ENCODE measurements at places on chromosomes 4 and X.

- no peak for DNase-seq
These were observed 12.2 kb upstream of the PRDM8 start for GRCh38 chr4:80184825-80185756.

GRCh38 chr4:89119166-89119565, 7.8 kb downstream of the TIGD2 start:
- DNase-seq = no peak

GRCh38 chrX:78708262-78708661, 39.3 kb upstream of the LPAR4 start:
- DNase-seq = no peak

GRCh38 chr4:168887809-168888208, 122.2 kb downstream of the CBR4 start:
- DNase-seq = no peak

GRCh38 chr4:6747294-6748051, 31.5 kb downstream of the BLOC1S4 start:
- no peak for DNase-seq

GRCh38 chr4:102445213-102445612, 55.9 kb upstream of the NFKB1 start:
- no peak for DNase-seq

DNA sequence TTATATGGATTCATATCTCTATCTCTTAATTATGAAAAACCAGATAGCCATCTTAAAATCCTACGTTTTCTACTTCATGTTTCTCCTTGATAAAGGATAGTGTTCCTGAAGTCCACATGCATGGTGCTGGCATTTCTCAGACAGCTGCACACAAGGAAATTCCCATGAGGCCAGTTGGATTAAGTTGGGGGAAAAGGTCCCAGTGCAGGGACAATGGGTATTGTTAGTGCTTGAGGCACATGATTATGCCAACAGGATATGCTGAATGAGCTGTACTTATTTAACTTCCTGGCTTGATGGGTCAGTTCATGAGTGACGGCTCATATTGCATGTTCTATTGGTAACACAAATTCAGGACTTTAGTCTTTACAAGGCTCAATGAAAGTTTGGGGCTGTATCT, 913.9 kb upstream of the NDST4 start:
- no peak for DNase-seq

All from kidney (tissue), 22 donors.